Islet precursor cell (in vitro differentiated cells): ENCODE measurements at places on chromosomes 11 and 22.

DNA sequence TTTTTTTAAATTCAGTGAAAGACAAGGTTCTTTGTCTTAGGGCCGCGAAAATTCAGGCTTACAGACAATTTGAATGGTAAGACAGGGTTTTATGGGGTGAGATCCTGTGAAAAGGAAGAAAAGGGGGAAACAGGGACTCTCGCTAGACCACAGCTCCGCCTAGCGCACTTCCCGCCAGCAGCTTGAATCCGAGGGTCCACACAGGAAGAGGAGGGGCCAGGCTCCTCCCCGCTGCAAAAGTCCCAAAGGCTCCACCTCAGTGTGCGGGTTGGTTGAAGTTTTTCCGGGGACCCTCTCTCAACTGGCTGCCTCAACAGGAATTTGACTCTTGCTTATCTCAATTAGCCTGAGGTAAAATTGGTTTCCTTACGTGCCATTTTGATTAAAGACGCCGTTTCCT, 950.9 kb upstream of the CNTN5 start:
- DNase-seq: no peak

DNA sequence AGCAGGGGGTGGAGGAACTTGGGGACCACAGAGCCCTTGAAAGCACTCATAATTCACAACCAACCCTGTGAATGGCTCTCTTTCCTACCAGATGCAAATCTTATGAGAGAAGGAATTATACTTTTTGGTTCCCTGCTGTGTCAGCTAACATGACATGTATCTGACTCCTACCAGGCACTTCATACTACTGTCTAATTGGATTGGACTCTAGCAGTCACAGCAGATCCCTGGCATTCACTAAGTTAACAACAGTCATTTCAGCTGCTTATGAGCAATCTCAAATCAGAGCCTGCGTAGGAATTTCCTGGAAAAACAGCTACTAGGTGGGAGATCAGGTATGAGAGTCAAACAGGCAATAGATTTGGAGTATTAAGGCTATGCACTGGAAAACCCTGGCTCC, 11.1 kb upstream of the ENDOD1 start:
- no peak for DNase-seq

DNA sequence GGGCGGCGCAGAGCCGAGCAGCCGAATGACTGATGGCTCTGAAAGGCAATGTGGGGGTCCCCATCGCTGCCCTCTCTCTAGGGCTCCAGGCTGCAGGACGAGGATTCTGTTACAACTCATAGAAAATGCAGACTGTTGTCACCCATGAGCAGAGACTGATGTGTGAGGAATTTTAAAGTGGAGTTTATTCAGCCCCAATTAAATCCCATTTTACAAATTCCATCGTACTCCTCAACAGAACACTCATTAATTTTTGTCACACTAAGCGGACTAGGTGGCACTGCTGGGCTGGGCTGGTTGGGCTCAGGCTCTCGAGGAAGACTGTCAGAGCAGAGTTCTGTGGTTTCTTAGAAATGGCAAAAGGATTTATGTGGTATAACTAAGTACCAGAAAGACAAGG, 102.6 kb upstream of the SPON1 start:
- DNase-seq: no peak

- DNase-seq: no peak
Observed at GRCh38 chr11:28535677-28536076, 427.5 kb downstream of the METTL15 start.

GRCh38 chr11:69538854-69539253, 57.4 kb downstream of the LINC01488 start:
- DNase-seq: peak; percentile 46

DNA sequence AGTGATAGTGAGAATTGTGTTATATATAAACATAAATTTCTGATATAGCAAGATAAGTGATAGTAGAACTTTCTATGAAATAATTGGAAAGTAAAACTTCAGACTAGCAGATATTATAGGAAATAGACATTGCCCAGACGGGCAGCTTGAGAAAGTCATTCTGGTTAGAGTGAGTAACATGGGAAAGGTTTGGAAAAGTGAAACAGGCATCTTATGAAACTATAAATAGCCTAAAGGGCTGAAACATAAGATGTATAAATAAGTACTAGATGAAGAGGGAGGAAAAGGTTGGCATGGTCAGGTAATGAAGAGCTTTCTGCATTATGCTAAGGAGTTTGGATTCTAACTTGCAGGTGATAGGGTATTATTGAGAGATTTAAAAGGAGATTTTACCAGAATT, 101.3 kb downstream of the DYNC2H1 start:
- DNase-seq: no peak

DNA sequence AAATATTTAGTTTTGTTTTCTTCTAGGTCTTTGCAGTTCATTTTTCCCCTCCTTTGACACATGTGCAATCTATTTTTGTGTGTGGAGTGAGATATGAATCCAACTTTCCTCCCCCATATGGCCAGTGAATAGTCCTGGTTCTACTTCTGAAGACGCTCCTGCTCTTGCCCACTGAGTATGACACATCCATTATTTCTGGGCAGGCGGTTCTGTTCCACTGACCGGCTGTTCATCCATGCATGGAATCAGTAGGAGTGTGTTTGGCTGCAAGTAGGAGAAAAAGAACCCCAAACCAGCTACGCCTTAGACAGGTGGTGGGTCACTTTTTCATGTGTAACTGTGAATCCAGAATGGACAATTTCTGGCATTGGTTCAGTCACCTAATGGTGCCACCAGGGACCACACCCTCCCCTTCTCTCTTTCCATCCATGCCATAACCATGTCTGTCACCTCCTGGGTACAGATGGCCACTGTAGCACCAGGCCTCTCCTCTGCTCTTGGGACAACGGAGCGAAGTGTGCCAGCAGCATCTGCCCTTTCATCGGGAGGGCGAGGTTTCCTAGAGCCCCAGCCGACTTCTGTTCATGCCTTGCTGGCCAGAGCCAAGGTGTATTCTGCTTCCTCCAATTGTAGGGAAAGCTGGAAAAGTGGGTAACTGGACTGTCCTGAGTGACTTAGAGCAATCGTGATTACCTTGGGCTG, 67.4 kb upstream of the SLC22A12 start:
- DNase-seq: no peak

GRCh38 chr11:2847561-2847960, 38.0 kb downstream of the CDKN1C start:
- no peak for DNase-seq

GRCh38 chr22:38959590-38959989, 2.2 kb downstream of the APOBEC3A start:
- DNase-seq: no peak

DNA sequence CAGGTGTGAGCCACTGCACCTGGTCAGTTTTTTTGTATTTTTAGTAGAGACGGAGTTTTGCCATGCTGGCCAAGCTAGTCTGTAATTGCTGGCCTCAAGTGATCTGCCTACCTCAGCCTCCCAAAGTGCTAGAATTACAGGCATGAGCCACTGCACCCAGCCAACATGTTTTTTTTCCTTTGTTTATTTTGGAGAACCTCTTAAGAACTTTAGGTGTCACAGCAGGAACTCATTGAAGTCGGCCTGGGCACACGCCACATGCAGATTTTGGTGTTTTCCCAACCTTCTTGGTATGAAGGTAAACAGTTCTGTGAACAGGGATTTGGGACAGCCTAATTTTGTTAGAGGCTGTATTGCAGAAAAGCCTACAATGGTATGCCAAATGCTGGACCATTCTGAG, 9.4 kb downstream of the DIXDC1 start:
- no peak for DNase-seq

DNA sequence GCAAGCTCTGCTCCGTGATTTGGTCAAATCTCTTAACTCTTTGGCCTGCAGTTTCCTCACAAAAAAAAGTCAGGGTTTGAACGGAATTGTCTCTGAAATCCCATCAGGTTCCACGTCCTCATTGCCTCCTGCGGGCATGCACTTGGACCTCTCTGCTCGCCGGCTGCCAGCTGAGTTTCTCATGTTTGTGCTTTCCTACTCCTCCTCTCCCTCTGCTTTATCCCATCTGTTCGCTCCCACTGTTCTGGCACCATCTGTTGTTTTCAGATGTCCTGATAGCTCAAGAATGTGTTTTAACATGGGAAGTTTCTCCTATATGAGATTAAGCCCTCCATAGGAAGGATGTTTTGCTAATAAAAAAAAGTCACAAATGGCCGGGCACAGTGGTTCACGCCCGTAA, 49.4 kb upstream of the ARHGAP42 start:
- no peak for DNase-seq

DNA sequence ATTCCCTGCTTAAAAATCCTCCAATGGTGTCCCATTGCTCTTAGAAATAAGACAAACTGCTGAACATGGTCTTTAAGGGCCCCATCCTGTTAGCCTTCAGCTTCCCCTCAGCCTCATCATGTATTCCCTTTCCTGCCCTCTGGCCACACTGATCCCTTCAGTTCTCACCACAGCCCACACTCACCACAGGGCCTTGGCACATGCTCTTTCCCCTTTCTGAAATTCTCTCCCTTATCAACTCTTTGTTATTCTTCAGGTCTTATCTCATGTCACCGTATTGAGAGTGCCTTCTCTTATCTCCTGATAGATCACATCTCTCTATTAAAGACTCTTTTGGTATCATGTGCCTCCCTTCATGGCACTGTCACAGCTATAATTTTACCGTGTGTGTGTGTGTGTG, 167.8 kb upstream of the MPPED2 start:
- no peak for DNase-seq

- DNase-seq: peak; percentile 16
Observed at GRCh38 chr22:27989758-27990450, 70.8 kb upstream of the PITPNB start.

- no peak for DNase-seq
Observed at GRCh38 chr11:10478066-10478465, 23.0 kb downstream of the AMPD3 start.

GRCh38 chr11:46918083-46918787, at the start of gene LRP4:
Gene LRP4 (minus strand): TSS chr11:46918550. CDS start chr11:46918379, 171 bp downstream.
- DNase-seq: peak; percentile 67

DNA sequence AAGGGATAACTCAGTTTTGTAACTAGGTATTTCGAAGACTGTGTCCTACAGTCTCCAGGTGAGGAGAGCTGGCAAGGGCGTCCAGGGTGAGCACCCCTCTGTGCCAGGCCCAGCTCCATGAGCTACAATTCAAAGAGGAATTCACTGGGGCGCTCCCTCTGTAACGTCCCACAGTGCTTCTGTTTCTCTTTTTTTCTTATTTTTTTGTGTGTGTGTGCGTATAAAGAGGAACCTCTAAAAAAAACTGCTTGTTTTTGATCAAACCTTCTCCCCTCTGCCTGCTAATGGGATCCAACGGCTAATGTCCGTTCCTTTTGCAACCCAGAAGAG, 17.1 kb downstream of the ASCC2 start:
- no peak for DNase-seq

DNA sequence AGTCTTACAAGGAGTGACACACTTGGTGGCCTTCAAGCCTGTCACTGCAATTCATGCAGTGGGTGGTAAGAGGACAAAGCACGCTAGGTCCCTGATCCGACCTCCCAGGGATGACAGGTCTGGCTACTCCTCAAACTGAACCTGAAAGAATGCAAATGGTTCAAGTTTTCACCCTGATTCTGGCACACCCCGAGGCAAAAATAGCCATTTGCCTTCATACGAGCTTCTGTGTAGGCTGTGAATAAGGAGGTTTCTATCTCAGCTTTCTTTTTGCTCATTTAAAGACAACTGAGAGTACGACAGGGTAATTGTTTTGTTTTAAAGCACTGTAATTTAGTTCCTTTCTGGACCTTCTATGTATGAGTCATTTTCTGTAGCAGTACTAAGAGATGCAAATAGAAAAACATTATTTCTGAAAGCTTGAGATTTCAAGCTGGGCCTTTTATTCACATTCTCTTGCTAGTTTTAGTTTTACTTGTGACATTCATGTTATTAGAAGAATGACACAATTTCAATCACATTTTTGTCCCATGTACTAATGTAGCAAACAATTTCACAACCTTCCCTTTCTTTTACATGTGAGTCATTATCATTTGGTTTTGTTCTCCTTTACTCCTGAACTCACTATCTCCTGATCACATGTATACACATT, 56.6 kb upstream of the FDX1 start:
- peak; percentile 95 for DNase-seq

GRCh38 chr11:125990244-125990643, 44.4 kb downstream of the VSIG10L2 start:
- no peak for DNase-seq

DNA sequence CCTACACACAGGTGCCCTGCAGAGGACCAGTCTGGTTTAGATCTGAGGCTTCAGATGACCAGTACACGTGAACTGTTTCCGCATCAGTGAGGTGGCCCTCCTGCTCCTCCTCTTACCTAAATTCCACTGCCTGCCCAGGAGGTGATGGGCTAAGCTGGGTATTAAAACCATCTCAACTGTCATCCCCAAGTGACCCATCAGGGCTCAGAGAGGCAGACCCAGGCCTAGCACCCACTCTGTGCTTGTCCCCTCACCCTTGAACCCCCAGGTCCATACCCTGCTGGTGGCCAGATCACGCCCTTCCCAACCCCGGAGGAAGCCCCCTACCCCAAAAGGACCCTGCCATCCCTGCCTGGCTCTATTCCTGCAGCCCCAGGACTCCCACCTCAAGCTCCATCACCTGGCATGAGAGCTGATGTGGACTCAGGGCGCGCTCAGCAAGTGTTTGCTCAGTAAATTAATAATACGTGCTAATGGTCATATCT, 21.3 kb downstream of the RSPH14 start:
- no peak for DNase-seq

- DNase-seq: peak; percentile 63
Observed at GRCh38 chr11:19345848-19346681, 105.3 kb upstream of the E2F8 start.

- peak; percentile 54 for DNase-seq
Observed at GRCh38 chr11:65415499-65416340, 6.9 kb upstream of the NEAT1 start.

DNA sequence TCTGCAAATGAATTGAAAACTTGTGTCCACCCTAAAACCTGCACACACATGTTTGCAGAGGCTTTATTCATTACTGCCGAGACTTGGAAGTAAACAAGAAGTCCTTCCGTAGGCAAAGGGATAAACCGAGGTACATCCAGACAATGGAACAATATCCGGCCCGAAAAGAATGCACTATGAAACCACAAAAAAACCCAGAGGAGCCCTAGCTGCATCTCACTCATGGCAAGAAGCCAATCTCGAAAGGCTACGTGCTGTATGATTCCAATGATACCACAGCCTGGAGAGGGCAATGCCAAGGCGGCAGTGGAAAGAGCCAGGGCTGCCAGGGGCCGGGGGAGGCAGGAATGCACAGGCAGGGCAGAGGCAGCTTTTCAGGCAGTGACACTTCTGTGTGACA, 3.2 kb upstream of the MRPL23 start:
- DNase-seq: no peak
